ENCODE measurements at places on chromosomes 2 and 18.

- no peak for DNase-seq
Measured at GRCh38 chr2:36952748-36953197, 13.6 kb downstream of the STRN start.

DNA sequence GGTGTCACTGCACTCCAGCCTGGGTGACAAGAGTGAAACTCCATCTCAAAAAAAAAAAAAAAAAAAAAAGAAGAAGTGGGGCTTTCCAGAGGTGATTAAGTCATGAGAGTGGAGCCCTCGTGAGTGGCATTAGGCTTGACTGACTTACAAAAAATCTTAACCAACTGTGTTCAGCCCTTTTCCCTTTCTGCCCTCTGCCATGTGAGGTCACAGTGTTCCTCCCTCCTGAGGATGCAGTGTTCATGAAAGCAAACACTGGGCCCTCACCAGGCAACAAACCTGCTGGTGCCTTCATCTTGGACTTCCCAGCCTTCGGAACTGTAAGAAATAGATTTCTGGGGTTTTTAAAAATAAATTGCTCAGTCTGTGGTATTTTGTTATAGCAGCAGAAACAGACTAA is 37.0 kb upstream of the METTL21A start:
- no peak for DNase-seq

DNA sequence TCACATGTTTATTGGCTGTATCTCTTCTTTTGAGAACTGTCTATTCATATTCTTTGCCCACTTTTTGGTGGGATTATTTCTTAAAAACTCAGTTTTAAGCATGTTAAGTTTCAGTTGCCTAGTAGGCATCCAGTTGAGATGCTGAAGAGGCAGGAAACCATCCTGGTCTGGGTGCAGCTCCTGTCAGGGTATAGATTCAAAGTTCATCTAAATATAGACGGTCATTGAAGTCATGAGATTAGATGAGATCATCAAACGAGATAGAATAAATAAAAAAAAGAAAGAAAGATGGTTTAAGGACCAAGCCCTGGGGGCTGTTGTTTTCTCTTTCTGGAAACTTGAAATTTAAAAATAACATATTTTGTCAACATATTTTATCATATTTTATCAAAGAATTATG is 9.2 kb upstream of the DNAH7 start:
- DNase-seq = no peak

GRCh38 chr2:120231974-120232635 is 8.9 kb upstream of the TMEM185B start:
- DNase-seq = no peak

DNA sequence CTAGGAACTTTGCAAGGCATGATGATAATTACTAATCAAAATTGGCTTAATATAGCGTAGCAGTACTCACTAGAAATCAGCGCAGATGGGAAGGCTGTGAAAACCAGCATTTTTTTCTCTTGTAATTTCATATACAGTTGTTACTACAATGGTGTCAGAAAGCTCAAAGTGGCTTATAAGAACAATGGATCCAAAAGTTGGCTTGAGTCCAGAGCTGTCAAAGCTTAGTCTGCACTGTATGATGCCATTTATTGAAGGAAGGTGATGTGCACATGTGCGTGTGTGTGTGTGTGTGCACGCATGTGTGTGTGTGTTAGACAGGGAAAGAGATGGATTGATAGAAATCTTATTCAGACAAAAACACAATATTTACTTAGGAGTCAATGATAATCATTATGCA is 341.3 kb downstream of the TGIF1 start:
- no peak for DNase-seq

DNA sequence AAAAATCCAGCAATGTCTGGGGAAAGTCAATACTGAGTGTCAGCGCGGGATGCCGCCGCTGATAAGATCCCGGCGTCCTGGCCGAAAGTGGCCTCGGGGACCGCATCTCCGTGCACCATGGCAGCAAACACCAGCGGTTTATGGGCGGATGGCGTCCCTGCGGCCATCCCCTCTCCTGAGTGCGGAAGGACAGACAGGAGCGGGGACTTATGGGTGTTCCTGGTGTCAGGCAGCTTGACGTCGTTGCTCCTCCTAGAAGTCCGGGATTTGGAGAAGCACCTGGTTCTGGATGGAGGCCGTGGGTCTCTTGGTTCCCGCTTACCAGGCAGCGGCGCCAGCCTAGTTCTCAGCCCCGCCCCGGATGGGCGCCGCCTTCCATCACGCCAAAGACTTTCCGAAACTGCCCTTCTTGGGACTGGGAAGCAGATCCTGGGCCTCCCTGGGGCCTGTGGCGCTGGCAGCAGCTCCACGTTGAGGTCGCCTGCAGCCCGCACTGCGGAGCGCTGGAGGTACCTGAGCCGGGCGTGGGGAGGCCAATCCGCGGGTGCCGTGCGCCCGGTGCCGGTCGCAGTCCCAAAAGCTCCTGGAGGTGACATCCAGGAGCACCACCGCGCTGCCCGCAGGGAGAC is 119.1 kb downstream of the CCDC74A start:
- DNase-seq = no peak

- no peak for DNase-seq
Measured at GRCh38 chr2:225156853-225157451, 114.7 kb upstream of the DOCK10 start.

DNA sequence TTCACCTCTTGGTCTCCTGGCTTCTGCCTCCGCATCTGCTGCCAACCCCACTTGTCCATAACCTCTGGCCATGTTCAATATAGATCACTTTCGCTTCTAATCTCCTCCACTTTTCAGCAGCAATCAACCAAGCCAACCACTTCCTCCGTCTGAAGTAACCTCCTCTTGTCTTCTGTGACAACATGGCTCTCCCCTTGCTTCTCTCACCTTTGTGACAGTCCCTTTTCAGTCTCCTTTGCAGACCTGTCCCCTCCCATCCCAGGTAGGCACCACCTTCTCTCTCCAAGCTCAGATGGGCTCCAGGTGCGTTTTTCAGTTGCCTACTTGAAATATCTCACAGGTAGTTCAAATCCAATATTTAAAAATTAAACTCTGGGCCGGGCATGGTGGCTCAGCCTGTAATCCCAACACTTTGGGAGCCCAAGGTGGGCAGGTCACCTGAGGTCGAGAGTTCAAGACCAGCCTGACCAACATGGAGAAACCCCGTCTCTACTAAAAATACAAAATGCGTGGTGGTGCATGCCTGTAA is 4.7 kb upstream of the PSD4 start:
- no peak for DNase-seq

DNA sequence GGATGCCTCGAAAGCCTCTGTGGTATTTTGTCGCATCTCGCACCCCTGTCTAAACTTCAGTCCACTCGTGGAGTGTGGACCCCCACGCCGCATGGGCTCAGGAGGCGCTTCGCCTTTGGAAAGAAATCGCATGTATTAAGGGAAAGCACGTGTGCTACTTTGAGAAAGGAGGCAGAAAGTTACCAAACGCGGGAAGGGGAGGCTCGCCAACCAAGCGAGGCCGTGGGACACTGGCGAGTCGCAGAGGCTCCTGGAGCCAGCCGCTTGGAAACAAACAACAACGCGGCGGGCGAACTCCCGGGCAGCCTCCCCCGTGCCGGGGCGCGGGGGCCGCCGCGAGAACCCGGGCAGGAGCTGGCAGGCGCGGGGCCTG is 455 bp upstream of the AGAP1 start:
- no peak for DNase-seq

DNA sequence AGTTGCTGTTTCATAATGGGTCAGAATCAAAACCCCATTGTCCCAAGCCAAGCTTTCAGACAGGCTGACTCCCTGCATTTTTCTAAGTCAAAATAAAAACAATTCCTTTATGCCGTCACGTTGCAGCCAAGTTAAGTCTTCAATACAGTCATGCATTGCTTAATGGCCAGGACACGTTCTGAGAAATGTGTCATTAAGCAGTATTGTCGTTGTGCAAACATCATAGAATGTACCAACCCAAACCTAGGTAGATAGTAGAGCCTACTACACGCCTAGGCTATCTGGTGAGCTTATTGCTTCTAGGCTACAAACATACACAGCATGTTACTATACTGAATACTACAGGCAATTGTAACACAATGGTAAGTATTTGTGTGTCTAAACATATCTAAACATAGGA is 160.4 kb upstream of the FOSL2 start:
- DNase-seq = no peak

- no peak for DNase-seq
Measured at GRCh38 chr2:175621821-175622220, 380.2 kb downstream of the LNPK start.

DNA sequence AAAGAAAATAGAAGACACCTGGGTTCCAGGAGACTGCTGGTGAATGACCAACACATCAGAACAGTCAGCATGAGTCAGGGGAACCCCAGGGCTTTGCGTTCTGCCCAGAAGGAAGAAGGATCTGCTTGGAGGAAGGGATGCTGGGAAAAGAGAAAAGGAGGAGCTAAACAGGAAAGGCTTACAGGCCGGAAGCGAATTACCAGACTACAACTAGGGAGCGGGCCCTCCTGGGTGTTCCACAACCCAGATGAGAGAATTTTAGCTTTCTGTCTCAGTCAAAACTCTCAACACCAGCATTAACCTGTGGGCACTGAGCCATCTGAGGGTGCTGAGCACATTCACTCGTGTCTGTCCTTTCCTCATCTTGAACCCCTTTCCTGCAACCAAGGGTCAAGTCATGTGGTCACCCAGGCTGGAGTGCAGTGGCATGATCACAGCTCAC is 19.2 kb downstream of the CDC42EP3 start:
- peak; percentile 91 for DNase-seq

GRCh38 chr2:160221391-160222276 is 21.6 kb upstream of the ITGB6 start:
- DNase-seq = peak; percentile 69

DNA sequence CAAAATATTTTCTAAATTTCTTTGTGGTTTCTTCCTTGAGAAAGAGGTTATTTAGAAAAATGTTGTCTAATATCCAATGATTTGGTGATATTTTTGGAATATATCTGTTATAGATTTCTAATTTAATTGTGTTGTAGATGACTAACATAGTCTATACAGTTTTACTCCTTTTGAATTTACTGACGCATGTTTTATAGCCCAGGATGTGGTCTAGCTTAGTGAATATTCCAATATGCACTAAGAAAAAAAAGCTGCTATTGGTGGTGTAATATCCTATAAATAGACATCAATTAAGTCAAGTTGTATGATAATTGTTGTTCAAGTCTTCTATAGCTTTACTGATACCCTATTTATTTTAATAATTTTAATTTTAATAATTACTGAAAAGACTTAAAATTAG is 240.6 kb upstream of the CYP26B1 start:
- no peak for DNase-seq

GRCh38 chr18:55508651-55509050 is 79.3 kb downstream of the TCF4 start:
- DNase-seq = no peak

- DNase-seq = peak; percentile 57
Measured at GRCh38 chr18:43805646-43806194, 528.4 kb upstream of the SYT4 start.

- DNase-seq = no peak
Measured at GRCh38 chr2:98458667-98459380, 14.2 kb downstream of the INPP4A start.

DNA sequence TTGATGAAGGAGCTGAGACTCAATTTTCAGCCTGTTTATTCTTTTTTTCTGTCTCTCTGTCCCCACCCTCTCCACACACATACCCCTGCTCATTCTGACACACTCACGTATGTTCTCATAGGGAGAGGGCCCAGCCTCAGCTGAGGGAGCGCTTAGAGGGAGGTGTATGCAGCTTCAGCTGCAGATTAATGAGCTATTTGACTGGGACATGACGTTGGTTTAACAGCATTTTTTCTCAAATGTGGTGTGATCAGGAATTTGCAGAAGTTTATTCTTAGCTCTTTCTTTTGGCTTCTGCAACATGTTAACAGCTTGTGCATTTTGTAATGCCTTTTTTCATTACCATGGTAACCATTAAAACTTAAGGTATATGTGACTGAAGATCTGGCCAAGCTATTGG is 1547.1 kb upstream of the PIK3C3 start:
- DNase-seq = peak; percentile 89

DNA sequence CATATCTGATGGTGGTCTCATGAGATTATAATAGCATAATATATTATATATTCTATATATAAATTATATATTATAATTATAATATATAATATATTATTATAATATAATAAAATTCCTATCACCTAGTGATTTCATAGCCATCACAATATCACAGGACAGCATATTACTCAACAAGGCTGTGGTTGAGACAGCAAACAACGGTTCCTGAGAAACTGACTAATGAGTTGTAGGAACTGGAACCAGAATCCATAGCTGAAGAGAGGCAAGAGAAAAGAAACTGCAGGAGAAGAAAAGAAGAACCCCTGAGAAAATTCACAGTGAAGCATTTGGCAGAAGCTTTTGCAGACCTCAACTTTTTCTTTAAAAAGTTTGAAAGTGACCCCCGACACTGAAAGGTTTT is 84.0 kb downstream of the BCL2L11 start:
- no peak for DNase-seq

DNA sequence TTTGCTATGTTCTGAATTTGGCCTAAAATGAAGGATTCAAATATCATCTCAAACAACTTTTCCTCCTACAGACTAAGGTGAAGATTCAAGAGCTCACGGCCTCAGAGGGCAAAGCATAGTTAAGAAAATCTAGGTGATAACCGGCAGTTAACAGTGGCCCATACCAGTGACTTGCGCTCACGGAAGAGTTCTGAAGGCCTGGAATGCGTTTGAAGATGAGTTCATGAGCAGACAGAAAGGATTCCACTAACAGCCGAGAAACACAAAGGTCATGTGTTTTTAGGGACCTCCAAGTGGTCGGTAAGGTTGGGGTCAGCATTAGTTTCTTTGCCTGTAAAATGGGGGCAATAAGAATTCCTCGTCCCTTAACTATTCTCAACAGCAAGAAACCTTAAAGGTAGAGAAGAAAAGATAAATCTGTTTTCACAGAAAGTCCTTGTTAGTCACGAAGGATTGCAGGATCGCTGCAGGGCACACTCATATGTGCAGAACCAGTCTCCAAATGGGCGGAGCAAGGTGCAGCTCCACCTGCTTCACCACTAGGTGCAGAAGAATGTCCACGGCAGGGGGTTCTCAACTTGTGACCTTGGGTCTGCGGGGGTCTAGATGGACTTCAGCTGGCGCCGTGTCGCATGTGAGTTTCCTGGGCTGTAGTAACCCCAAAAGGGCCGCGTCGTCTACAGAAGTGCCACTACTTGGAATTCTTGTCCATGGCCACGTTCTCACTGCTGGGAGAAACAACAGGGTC is 708 bp upstream of the RPIA start:
- no peak for DNase-seq

- no peak for DNase-seq
Measured at GRCh38 chr18:25672490-25672889, 320.5 kb upstream of the ZNF521 start.

- no peak for DNase-seq
Measured at GRCh38 chr2:54859416-54859815, 136.0 kb downstream of the EML6 start.

GRCh38 chr18:51531501-51531900 is 334.0 kb upstream of the MEX3C start:
- DNase-seq = no peak

- peak; percentile 7 for DNase-seq
Measured at GRCh38 chr2:208320686-208321085, 54.6 kb downstream of the PIKFYVE start.

DNA sequence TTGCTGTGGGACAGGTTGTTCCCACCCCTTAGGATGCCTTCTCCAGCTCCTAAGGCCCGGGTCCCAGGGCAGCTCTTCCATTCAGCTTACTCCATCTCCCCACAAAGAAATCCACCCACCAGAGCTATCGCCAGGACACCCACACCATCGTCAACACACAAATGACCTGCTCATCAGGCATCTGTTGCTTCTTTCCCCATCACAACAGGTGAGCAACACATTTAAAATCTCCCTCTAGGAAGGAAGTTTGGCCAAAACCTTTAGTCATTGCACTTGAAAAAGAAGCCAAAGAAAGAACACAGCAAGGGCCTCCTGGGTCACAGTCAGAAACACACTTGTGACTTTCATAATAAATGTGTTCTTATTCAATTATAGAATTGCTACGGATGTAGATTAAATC is 289.0 kb downstream of the PIEZO2 start:
- no peak for DNase-seq
